ENCODE measurements at places on chromosomes 4 and X. TPM values are rescaled to one million over a fixed set of nuclear protein-coding genes. Genes with fewer than 3 reads are reported as not detected.

ERCC6L gene
- under 0.01 TPM for total RNA-seq

CENPVL2 gene
- total RNA-seq: not detected

PAGE2 gene
- total RNA-seq: not detected

CLGN gene
- total RNA-seq: 14.0 TPM

NPY5R gene
- total RNA-seq: not detected

DNA sequence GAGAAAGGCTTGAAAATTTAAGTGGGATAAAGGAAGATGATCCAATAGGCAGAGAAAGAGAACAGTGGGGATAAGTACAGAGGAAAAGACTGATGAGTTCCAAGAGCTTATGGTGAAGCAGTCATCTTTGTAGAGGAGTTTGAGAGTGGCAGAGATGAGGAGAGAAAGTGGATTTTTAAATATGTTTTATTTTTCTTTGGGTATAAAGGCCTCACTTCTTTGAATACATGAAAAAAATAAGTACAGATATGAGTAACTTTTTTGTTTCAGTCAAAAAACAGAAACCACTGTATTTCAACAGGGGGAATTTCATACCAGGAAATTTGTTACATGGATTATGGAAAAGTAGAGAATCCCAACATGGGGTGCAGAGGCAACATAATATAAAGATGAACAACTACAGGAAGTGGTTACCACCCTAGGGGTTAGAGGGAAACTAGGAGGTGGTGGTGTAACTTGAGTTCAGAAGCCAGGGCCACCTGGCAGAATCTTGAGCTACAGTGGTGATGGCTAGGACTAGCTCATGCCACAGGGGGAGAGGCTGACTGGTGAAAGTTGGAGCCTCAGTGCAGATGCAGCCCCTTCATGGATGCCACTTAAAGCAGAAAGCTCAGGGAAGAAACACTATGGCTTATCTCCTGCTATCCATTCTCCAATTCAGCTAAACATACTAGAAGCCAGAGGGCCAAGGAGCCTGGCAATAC is 3.4 kb upstream of the CYBB start:
- DNase-seq: no peak

DNA sequence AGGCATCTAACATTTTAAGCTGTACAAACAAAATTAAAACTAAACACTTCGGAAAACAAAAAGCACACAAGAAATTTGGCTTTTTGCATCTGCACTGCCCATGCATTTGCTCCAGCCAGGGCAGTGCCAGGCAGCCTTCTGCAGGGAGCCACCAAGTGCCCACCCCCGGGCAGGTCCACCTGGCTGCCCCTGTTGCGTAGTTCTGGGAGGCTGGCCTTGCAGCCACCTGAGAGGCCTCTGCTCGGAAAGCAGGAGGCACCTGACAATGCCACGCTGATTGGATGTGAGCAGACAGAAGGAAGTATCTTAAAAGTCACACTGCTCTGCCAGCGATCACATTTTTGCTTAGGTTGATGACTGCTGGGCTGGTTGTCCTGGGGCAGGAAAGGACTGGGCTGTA is 3.5 kb downstream of the TMEM271 start:
- no peak for DNase-seq
